A549 treated with Mapracorat at 1 μM for 4 hours (cell line): ENCODE measurements at places on chromosomes 2 and 18. TPM values are rescaled to one million over a fixed set of nuclear protein-coding genes. Genes with fewer than 3 reads are reported as not detected.

Gene NT5C1B
- not detected in 5 replicates for total RNA-seq

Gene CFAP65
- total RNA-seq: 0.12 to 0.48 TPM (median 0.29 TPM) in 5 replicates

Gene TMEM182
- 2.9 to 6.7 TPM (median 3.6 TPM) in 5 replicates for total RNA-seq

Gene DNAJC5G
- total RNA-seq: not detected in 5 replicates

Gene CNRIP1
- total RNA-seq: 1.5 to 2.3 TPM (median 2.1 TPM) in 5 replicates

Gene HOXD12
- not detected in 5 replicates for total RNA-seq

Gene PROM2
- not detected in 5 replicates for total RNA-seq

Gene AQP12A
- total RNA-seq: not detected in 5 replicates

Gene M1AP
- not detected in 5 replicates for total RNA-seq

Gene COLEC12
- 0.03 to 0.11 TPM (median 0.06 TPM) in 5 replicates for total RNA-seq

Gene MC4R
- total RNA-seq: not detected in 5 replicates

Gene TTN
- under 0.01 TPM in 4 of 5 replicates, not detected in the other for total RNA-seq

Gene G6PC2
- not detected in 5 replicates for total RNA-seq

Gene FMNL2
- 24.5 to 30.9 TPM (median 28.6 TPM) in 5 replicates for total RNA-seq

Gene CYS1
- total RNA-seq: 1.1 to 2.0 TPM (median 1.5 TPM) in 5 replicates

Gene LAMA3
- 43.8 to 64.9 TPM (median 60.1 TPM) in 5 replicates for total RNA-seq

Gene BCL2L11
- total RNA-seq: 5.7 to 9.1 TPM (median 6.5 TPM) in 5 replicates

Gene ZSWIM2
- total RNA-seq: not detected in 5 replicates

Gene CXCR4
- total RNA-seq: 0.21 to 0.76 TPM (median 0.52 TPM) in 5 replicates

Gene CD207
- not detected in 5 replicates for total RNA-seq

Gene LMAN1
- 24.7 to 31.7 TPM (median 30.7 TPM) in 5 replicates for total RNA-seq

Gene CCL20
- total RNA-seq: 4.2 to 9.2 TPM (median 6.9 TPM) in 5 replicates

Gene C1QL2
- 0.11 to 0.53 TPM (median 0.31 TPM) in 5 replicates for total RNA-seq

Gene UNC50
- total RNA-seq: 42.7 to 44.7 TPM (median 44.1 TPM) in 5 replicates

Gene KYNU
- total RNA-seq: 238 to 285 TPM (median 251 TPM) in 5 replicates

Gene COL4A4
- 1.1 to 2.5 TPM (median 1.7 TPM) in 5 replicates for total RNA-seq

Gene XDH
- 1.1 to 1.7 TPM (median 1.1 TPM) in 5 replicates for total RNA-seq

Gene KLHL41
- total RNA-seq: 0.10 to 0.50 TPM (median 0.20 TPM) in 5 replicates

Gene PLA2R1
- total RNA-seq: 1.6 to 2.8 TPM (median 2.2 TPM) in 5 replicates

Gene SP140
- total RNA-seq: 0.27 TPM in 1 of 5 replicates, not detected in the others

Gene CNTNAP5
- total RNA-seq: not detected in 5 replicates

Gene GLI2
- total RNA-seq: 16.6 to 26.1 TPM (median 24.1 TPM) in 5 replicates

Gene NRP2
- 85.8 to 152 TPM (median 139 TPM) in 5 replicates for total RNA-seq

Gene HK2
- 0.77 to 1.00 TPM (median 0.93 TPM) in 5 replicates for total RNA-seq

Gene CCDC150
- 2.6 to 8.2 TPM (median 4.7 TPM) in 5 replicates for total RNA-seq

Gene FN1
- total RNA-seq: 171 to 279 TPM (median 205 TPM) in 5 replicates

Gene UPP2
- not detected in 5 replicates for total RNA-seq

Gene CNDP1
- not detected in 5 replicates for total RNA-seq

Gene ERLEC1
- 49.4 to 60.0 TPM (median 58.8 TPM) in 5 replicates for total RNA-seq

Gene IL36RN
- total RNA-seq: 0.07 to 0.21 TPM in 2 of 5 replicates, not detected in the others

Gene PDE11A
- 0.21 to 0.40 TPM (median 0.38 TPM) in 5 replicates for total RNA-seq
